ENCODE measurements at places on chromosomes 4 and X.

- DNase-seq, result no peak
Measured at GRCh38 chr4:168197926-168198325, 105.6 kb downstream of the ANXA10 start.

GRCh38 chr4:158835226-158836001 is 66.6 kb downstream of the FNIP2 start:
- DNase-seq, result no peak

DNA sequence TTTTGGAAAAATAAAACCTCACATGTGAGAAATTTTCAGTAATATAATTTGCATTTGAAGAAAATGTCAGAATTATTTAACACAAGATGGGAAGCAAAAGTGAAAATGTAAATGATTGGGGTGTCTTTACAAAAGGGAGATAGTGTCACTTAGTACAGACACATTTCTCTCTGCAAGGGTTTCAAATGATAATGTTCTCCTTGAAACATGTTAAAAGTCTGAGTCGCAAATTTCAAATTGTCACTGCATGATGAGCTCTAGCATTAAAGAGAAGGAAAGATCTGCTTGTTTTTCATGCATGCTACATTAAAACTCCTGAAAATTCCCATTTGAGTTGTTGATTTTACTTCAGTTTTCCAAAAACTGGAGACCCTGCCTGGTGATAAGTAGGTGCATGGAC is 122.0 kb upstream of the LDB2 start:
- DNase-seq, result no peak

DNA sequence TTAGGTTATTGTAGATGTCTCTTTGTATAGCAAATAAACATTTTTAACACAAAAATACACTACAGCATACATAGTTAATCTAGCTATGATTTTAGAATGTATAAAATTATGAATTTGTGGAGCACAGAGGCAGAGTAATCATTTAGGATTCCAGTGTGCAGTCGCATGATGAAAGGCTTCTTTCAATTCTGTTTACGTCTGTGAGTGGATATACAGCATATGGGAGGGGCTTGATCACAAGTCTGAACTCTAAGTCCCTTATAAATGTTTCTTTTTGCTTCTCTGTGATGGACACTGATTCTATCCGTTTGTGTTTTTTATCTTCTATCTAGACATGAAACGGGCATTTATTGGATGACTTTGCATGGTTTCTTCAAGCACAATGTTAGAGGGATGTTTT is 1239.6 kb upstream of the AGA start:
- DNase-seq, result no peak
